ENCODE measurements at places on chromosomes 7 and 10. TPM values are rescaled to one million over a fixed set of nuclear protein-coding genes. Genes with fewer than 3 reads are reported as not detected.

HECW1 gene
- total RNA-seq, result 1.8 TPM

HOXA3 gene
- total RNA-seq, result 2.3 TPM

- H3K4me1 ChIP-seq, result no peaks in the 10 kb centered on the region
- H3K4me3 ChIP-seq, result no peak overlapping the region
- no peak overlapping the region for H3K27ac ChIP-seq
- no peak for DNase-seq
These were observed 7.2 kb upstream of the EPHA1 start for GRCh38 chr7:143415742-143416397.

DNA sequence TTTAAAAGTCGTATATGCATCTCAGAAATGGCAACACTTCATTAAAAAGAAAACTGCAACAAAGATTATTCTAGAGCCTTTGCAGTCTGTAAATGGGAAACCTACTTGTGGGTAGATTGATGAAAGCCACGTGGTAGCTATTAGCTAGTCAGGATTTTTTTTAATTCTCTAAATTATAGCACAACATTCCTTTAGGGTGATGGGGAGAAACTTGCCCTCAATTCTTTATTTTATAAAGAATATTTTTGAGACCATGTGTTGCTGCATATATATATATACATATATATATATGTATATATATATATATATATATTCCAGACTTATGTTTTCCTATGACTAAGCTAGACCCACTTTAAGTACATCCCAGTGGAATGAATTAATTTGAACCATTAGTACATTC is 118.0 kb downstream of the PPP1R3A start:
- H3K27ac ChIP-seq, result no peak overlapping the region
- no peaks in the 10 kb centered on the region for H3K27me3 ChIP-seq
- peaks cover 18% of the 10 kb centered on the region for H3K4me1 ChIP-seq
- H3K4me3 ChIP-seq, result no peak overlapping the region
- no peak for DNase-seq

- H3K27me3 ChIP-seq, result no peaks in the 10 kb centered on the region
- no peak for DNase-seq
- H3K4me1 ChIP-seq, result no peaks in the 10 kb centered on the region
- H3K36me3 ChIP-seq, result no peaks in the 10 kb centered on the region
- H3K4me3 ChIP-seq, result no peak overlapping the region
- H3K27ac ChIP-seq, result no peak overlapping the region
These were observed 107.7 kb upstream of the PCLO start for GRCh38 chr7:83270407-83270806.

DNA sequence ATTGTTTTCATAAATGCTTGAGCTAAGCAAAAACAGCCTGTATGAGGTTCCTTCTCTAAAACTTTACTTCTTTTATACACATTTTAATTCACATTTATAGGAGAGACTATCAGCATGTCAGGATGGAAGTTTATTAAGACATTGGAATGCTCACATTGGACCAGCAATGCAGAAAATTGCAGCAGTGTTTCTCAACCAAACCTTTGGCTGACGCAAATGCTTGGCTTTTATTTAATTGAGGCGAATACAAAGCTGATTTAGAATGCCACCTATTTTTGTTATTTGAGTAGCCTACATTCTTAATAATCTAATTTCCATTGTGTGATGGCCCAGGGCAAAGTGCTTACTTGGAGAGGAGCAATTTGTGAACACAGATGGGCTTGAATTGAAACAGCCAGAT is 283.2 kb downstream of the ARL4A start:
- H3K4me1 ChIP-seq, result no peaks in the 10 kb centered on the region
- no peaks in the 10 kb centered on the region for H3K27me3 ChIP-seq
- no peak overlapping the region for H3K27ac ChIP-seq
- H3K4me3 ChIP-seq, result no peak overlapping the region
- no peaks in the 10 kb centered on the region for H3K36me3 ChIP-seq

- no peak overlapping the region for H3K4me3 ChIP-seq
- no peaks in the 10 kb centered on the region for H3K36me3 ChIP-seq
- no peaks in the 10 kb centered on the region for H3K27me3 ChIP-seq
- no peaks in the 10 kb centered on the region for H3K4me1 ChIP-seq
- no peak for DNase-seq
These were observed 165.7 kb downstream of the ELMO1 start for GRCh38 chr7:37282927-37283326.

DNA sequence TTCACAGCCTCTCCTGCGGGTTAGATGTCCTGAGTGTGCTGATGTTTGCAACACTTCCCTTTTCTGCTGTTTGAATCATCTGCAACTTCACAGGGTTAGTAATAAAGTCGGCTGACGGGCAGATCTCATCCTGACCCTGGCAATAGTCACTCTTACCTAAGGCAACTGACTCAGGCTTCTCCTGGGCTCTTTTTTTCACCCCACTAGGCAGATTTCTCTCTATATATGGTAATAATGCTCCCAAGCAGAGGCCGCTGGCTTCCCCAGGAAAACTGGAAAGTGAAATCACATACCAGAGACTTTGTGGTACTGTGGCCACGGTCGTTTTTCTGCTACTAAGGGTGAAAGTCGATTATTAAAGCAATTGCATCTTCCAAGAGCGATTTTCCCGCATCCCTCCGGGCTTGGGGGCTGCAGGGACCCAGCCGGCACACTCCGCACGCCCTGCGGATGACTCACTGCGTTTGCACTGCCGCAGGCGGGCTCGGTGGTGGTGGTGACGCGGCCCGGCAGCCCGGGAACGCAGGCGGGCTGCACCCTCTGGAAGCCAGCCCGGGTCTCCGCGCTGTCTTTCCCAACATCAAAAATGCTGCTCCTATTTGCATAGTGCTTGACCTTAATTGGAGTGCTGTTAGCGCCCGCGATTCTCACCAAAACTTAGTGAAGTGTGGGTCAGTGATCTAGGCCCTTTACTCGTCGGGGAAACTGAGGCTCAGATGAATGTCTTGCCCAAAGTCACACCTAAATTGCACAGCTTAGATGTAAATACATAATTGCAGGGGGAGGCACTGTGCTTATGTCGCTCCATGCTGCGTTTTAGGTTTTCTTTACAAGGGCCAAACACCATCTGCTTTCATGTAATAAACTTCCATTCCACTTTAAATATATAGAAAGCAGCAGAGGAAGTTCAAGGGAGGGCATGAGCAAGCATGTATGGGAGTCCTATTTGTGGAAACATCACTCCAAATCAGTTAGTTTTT is 47.6 kb upstream of the ITGB1 start:
- DNase-seq, result peak; percentile 15
- no peaks in the 10 kb centered on the region for H3K4me1 ChIP-seq
- no peaks in the 10 kb centered on the region for H3K36me3 ChIP-seq

- no peaks in the 10 kb centered on the region for H3K27me3 ChIP-seq
- no peak for DNase-seq
- no peaks in the 10 kb centered on the region for H3K4me1 ChIP-seq
- no peak overlapping the region for H3K4me3 ChIP-seq
- H3K27ac ChIP-seq, result no peak overlapping the region
These were observed 14.4 kb upstream of the NPVF start for GRCh38 chr7:25242678-25243077.

- H3K27me3 ChIP-seq, result no peaks in the 10 kb centered on the region
- peaks cover 60% of the 10 kb centered on the region for H3K4me1 ChIP-seq
- peak; percentile 64 for DNase-seq
- no peaks in the 10 kb centered on the region for H3K36me3 ChIP-seq
- H3K27ac ChIP-seq, result peak overlapping the region; percentile 79
- H3K4me3 ChIP-seq, result peak overlapping the region; percentile 37
These were observed 27.6 kb downstream of the COBL start for GRCh38 chr7:51288896-51289622.
